Memory B cell (primary cell): ENCODE measurements at places on chromosomes 7 and 10.

GRCh38 chr7:117273814-117274225 lies 49.0 kb downstream of the WNT2 start:
- DNase-seq = no peak

- no peak for DNase-seq
Observed at GRCh38 chr10:6473430-6473829, 106.6 kb downstream of the PRKCQ start.

DNA sequence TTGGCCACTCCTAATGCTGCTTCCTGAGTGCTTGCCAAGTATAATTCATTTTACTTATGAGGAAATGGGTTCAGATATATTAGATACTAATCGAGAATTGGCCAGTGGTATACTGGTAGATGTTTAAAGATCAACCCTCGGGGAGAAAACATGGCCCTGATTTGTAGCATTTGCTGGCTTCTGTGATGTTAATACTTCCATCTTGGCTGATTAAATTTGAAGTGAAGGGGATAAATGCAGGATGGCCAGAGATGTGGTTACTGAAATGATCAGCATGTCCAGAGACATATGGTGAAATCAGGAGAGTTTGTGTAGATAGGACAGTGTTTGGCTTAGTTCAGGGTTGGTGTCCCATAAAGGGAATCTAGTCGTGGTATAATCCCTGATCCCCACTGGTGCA lies 11.2 kb downstream of the UBE2D4 start:
- no peak for DNase-seq

GRCh38 chr10:117318909-117319308 lies 56.3 kb downstream of the PDZD8 start:
- DNase-seq = no peak

DNA sequence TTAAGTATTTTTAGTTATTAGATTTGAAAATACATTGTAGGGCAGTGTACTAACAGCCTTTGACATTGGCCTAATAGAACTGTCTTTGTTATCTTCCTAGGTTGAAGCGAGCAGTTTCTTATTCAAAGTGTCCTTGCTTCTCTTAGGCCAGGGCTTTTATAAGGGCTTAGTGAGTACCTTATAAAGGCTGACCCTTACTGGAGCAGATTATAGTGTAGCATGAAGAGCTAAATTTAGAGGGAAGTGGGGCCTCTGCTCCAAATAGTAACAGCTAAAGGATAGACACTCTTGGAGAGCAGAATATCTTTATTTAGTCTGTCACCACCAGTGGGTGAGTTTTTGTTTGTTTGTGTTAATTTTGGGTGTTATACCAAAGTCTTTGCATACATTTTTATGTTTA lies 15.9 kb downstream of the BZW2 start:
- no peak for DNase-seq

DNA sequence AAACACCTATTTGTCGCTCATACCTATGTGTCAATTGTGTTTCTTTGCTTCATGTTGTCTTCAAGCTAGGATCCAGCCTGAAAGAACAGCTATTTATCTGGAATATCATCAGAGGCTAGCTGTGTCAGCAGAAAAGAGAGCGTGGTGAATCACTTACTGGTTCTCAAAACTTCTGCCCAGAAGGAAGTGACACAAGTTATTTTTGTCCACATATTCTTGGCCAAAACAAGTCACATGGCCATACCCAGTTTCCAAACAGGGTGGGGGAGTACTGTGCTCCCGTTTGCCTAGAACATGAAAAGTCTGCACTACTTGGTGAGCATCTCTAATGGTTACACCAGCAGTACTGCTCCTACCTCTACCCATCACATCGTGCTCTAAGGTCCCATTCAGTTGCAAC lies 160.9 kb upstream of the CSTF2T start:
- DNase-seq = no peak

DNA sequence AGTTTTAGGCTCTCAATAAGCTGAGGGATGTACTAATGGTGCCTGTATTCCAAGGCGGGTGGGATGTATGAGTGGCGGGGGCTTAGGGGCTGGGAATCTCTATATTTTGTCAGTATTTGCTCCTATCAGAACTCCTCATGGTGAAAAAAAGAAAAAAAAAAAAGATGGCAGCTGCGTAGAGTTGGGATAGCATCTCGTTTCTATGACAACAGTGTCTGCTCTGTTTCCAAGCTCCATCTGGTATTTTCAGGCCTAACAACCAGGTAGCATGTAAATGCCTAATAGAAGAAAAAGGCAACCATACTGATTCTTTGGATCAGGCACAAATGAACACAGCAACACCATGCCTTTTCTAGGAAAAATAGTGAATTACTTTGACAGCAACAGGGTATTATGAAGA lies 11.7 kb upstream of the CCDC172 start:
- no peak for DNase-seq

DNA sequence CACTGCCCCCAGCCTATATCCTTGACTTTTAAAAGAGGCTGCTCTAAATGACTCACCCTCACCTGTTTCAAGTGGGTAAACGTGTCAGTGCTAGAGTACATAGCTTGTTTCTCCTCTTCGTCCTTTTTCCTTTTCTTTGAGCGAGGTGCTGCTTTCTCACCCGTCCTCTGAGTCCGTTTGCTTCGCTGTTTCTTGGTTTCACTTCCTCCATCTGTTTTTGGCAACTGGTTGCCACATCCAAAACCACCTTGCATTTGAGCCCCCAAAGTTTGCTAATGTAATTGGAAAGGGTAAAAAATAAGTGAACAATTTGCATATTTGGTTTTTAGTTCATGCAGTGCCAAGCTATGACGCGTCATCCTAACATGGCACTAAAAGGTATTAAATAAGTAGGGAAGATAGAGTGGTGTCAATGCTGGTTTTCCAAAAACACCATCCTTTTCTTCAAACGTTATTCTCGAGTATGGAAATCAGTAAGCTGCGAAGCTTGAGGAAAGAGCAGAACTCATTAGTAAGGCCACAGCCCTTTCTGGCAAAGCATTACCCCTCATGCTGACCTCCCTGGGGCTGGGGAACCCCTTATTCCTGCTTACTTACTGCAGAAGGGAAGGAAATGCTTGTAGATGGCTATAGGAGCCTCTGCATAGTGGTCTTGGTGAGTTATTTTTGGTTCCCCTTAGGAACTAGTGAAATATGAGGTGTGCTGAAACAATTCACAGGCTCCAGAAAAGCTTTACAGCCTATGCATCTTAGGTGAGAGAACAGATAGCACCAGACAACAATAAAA lies 133.5 kb downstream of the GALNT11 start:
- peak; percentile 67 for DNase-seq

- no peak for DNase-seq
Observed at GRCh38 chr7:54837168-54837567, 78.2 kb upstream of the SEC61G start.

GRCh38 chr10:122557516-122557915 lies 3.0 kb upstream of the DMBT1 start:
- DNase-seq = no peak

GRCh38 chr7:7201578-7202374 lies 19.4 kb downstream of the C1GALT1 start:
- DNase-seq = peak; percentile 57
